Activated CD4-positive, alpha-beta T cell treated with anti-CD3 and anti-CD28 coated beads, Interleukin-2, Interleukin-4, amounts not matched to agents 100 ng/mL and 50 ng/mL, durations not matched to agents 16 hours and 8 hours (primary cell): ENCODE measurements at places on chromosomes 1 and 21.
A peak's percentile ranks its signal among the peaks of the same experiment; 100 is the strongest.

GRCh38 chr1:202987922-202988583 lies 19.1 kb upstream of the TMEM183A start:
- no peak for DNase-seq

DNA sequence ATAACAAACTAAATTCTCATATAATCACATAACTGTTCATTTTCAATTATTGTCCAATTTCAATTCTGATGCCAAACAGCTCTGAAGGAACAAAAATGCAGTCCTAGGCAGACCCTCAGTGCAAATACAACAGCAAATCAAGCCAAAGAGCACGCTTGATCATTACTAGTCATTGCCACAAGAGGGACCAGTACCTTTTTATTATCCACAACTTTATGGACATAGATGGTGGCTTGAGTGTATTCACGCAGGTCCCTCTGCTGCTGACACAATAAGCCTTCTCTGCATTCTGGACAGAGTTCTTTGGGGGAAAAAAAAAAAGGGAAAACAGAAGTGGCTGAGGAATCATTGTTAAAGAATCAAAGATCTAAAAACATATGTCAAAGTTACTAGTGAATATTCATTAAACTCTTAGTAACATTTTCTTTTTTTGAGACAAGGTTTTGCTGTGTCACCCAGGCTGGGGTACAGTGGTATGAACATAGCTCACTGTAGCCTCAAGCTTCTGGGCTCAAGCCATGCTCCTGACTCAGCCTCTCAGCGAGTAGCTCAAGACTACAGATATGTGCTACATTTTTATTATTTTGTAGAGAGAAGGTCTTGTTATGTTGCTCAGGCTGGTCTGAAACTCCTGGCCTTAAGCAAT lies 34.3 kb upstream of the RAP1GAP start:
- DNase-seq = no peak

- no peak for DNase-seq
These were observed 16.6 kb downstream of the ACTN2 start for GRCh38 chr1:236702791-236703394.

DNA sequence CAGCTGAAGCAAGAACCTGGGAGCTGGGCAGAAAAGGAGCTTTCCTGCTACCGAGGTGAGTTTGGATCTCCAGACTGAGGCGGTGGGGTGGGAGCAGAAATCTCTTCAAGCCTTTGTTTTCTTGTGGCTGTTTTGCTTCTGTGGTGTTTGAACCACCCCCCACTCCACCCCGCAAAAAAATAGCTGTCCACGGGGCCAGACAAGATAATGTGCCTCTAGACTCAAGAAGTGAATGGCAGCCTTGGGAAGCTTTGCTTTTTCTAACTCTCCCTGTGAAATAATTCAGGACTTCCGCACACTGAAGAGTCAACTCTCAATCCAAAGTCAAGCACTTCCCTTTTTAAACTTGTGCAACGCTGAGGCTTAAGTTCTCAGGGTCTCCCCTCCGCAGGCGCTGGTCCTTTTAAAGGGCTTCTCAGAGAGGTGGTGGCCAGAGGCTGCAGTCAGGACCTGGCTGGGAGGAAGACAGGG lies 159.6 kb upstream of the COA6 start:
- DNase-seq = no peak

DNA sequence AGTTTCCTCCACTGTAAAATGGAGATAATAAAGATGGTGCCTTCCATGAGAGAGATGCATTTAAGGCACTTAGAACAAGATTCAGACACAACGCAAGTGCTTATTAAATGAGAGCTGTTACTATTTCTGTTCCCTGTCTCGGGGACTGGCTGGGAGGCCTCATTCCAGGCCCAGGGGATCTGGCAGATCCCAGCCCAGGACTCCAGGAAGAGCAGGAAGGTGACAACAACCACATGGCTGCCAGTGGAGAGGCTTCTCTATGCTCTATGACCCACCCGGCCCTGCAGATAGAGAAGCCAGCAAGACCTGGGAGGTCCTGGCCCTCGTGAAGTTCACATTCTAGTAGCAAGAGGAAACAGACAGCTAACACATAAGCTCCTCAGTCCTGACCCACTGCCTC lies 175.5 kb downstream of the ACTL8 start:
- DNase-seq = no peak

- DNase-seq = no peak
These were observed 32.9 kb downstream of the JAK1 start for GRCh38 chr1:64933296-64934070.

DNA sequence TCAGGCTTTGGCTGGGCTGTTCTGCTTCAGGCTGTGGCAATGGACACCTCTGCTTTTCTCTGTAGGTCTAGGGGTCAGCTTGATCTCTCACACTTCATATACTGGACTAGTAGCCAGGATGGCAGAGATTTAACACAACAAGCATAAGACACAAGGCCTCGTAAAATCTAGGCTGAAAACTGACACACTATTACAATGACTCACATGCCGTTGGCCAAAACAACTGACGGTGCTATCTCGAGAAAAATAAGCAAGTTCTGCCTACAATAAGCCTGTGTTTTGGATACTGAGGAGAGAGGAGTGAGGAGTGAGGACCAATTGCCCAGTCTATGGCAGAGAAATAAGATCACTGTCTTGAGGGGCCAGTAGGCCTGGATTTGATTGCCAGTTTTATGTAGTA lies 840.7 kb upstream of the ADAMTS5 start:
- no peak for DNase-seq

DNA sequence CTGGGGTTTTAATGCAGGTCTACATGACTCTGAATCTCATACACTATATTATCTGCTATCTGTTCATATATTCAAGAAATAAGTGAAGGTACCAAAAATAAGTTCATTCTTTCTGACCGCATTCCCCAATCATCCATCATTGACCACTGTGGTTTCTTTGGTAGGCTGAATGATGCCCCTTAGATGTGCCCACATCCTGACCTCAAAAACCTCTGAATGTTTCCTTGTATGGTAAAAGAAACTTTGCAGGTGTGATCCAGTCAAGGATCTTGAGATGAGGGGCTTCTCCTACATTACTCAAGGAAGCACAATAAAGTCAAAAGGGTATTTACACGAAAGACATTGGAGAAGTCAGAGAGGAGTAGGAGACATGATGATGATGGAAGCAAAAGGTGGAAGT lies 60.6 kb upstream of the LRRC8B start:
- peak; percentile 60 for DNase-seq

- DNase-seq = no peak
These were observed 266.9 kb downstream of the PTPRU start for GRCh38 chr1:29502911-29503840.

GRCh38 chr21:36754241-36754898 lies 55.5 kb downstream of the SIM2 start:
- DNase-seq = no peak

- DNase-seq = no peak
These were observed 152.0 kb downstream of the ETS2 start for GRCh38 chr21:38957575-38958322.

DNA sequence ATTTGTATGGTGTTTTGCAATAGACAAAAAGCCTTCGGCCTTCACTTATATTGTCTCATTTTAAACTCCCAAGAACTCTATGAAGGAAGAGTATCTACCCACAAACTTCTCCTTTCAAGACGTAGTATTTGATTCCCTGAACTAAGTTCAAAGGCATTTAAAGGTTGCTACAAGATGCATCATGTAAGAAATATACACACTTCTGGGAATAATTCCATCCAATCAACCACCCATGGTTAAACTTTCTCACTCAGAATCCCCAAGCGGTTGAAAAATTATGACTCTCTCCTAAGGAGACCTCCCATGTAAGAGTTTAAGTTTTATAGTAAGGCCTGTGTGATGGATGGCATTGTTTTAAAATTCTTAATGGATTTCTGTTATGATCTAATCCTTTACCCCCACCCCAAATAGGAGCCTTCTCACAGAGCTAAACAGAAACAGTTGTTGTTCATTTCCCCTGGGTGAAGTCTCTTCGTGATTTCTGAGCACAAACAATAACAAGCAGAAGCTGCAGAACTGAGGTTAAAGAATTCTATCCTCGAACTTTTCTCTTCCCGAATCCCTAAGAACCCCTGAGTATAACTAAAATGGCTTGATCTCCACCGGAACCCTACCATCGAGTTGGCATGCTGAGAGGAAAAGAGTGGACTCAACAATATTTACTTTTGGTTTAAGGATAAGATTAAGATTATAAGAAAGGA lies 185.0 kb downstream of the TGFBR3 start:
- no peak for DNase-seq

- no peak for DNase-seq
These were observed 313.1 kb downstream of the MATN1 start for GRCh38 chr1:30410153-30410851.

- DNase-seq = peak; percentile 48
These were observed at the start of gene TTC34 for GRCh38 chr1:2801535-2802291. TSS of gene TTC34 (minus strand) at chr1:2801693. CDS start at chr1:2800827, 866 bp downstream.
